HFFc6 (cell line): ENCODE measurements at places on chromosomes 3 and 15. TPM values are rescaled to one million over a fixed set of nuclear protein-coding genes. Genes with fewer than 3 reads are reported as not detected.

- peak; percentile 88 for DNase-seq
- H3K4me1 ChIP-seq: peaks cover 70% of the 10 kb centered on the region
- peak overlapping the region; percentile 77 for H3K27ac ChIP-seq
- H3K36me3 ChIP-seq: no peaks in the 10 kb centered on the region
- H3K27me3 ChIP-seq: peaks cover 2% of the 10 kb centered on the region
Measured at GRCh38 chr3:66047311-66048050, 8.8 kb upstream of the MAGI1 start.

DNA sequence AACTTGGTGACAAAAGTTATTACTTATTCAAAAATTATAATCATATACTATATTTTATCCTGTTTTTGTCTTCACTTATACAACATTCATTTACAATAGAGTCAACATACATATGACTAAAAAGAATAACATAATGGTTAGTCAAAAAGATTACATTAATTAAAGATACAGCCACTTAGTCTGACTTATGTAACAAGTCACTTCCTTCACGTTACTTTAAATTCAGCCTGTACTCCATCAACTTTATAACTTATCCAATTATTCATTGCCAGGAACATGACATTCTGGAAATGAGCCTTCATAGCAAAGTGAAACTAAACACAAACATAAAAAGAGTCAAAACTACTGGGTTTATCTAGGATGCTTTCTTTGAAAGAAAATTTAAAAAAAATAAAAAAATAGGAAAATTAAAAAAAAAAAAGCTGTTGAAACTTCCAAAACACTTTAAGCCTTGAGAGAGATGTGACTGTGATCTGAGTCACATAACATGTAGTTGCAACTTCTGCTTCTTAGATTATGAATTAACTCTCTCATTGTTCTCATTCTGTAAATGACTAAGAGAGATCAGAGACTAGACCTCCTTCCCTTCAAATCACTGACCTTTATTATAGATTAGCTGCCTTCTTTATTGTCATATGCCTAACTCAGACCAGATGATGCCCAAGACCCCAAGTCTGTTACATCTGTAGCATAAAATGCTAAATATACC is 107.8 kb downstream of the MYRIP start:
- peak overlapping the region; percentile 62 for H3K4me3 ChIP-seq
- no peaks in the 10 kb centered on the region for H3K36me3 ChIP-seq
- H3K27ac ChIP-seq: peak overlapping the region; percentile 16; the same call in 1 of the 2 replicates
- DNase-seq: peak; percentile 46
- H3K27me3 ChIP-seq: no peaks in the 10 kb centered on the region

- H3K36me3 ChIP-seq: no peaks in the 10 kb centered on the region
- H3K4me3 ChIP-seq: no peak overlapping the region
- no peak overlapping the region for H3K27ac ChIP-seq
- peaks cover 2% of the 10 kb centered on the region; the same call in 1 of the 2 replicates for H3K27me3 ChIP-seq
- no peaks in the 10 kb centered on the region for H3K4me1 ChIP-seq
Measured at GRCh38 chr15:91261345-91261744, 161.3 kb downstream of the SV2B start.

DNA sequence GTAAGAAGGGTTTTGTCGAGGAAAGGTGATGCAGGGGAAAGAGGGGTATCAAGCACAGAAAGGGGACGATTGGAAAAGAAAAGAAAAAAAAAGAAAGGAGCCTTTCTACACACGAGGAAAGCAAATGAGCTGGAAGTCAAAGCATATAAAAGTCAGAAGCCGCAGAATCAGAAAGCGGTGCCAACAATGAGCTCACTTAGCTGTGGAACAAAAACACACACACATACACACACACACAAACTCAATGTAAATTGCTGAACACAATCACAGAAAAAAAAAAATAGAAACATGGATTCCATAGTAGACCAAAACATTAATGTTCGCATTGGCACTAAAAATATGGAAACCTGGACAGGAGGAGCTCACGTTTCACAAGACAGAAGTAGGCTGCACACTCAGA is 63.4 kb upstream of the FEZF2 start:
- no peaks in the 10 kb centered on the region for H3K4me1 ChIP-seq
- peaks cover 15% of the 10 kb centered on the region for H3K27me3 ChIP-seq
- H3K27ac ChIP-seq: no peak overlapping the region
- H3K4me3 ChIP-seq: no peak overlapping the region
- H3K36me3 ChIP-seq: no peaks in the 10 kb centered on the region

- no peak overlapping the region for H3K27ac ChIP-seq
- H3K27me3 ChIP-seq: peaks cover 9% of the 10 kb centered on the region; the same call in 1 of the 2 replicates
- H3K4me3 ChIP-seq: no peak overlapping the region
- DNase-seq: no peak
Measured at GRCh38 chr15:100099976-100100375, 241.8 kb downstream of the ADAMTS17 start.

GRCh38 chr3:62119139-62119538 is 254.2 kb downstream of the FEZF2 start:
- peaks cover 7% of the 10 kb centered on the region; the same call in 1 of the 2 replicates for H3K36me3 ChIP-seq
- no peak overlapping the region for H3K4me3 ChIP-seq
- DNase-seq: no peak
- no peaks in the 10 kb centered on the region; the same call in 1 of the 2 replicates for H3K27me3 ChIP-seq

DNA sequence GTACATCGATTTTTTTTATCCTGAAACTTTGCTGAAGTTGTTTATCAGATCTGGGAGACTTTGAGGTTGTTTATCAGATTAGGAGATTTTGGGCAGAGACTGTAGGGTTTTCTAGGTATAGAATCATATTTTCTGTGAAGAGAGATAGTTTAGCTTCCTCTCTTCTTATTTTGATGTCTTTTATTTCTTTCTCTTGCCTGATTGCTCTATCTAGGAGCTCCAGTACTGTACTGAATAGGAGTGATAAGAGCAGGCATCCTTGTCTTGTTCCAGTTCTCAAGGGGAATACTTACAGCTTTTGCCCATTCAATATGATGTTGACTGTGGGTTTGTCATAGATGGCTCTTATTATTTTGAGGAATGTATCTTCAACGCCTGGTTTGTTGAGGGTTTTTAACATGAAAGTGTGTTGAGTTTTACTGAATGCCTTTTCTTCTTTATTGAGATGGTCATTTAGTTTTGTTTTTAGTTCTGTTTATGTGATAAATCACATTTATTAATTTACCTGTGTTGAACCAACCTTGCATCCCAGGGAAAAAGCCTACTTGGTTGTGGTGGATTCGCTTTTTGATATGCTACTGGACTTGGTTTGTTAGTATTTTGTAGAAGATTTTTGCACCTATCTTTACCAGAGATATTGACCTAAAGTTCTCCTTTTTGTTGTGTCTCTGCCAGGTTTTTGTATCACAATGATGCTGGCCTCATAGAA is 14.9 kb upstream of the DNAAF4 start:
- H3K27me3 ChIP-seq: peaks cover 5% of the 10 kb centered on the region
- no peak for DNase-seq
- H3K4me1 ChIP-seq: no peaks in the 10 kb centered on the region
- H3K27ac ChIP-seq: no peak overlapping the region

GRCh38 chr15:65081270-65081669 is 4.7 kb downstream of the KBTBD13 start:
- H3K36me3 ChIP-seq: no peaks in the 10 kb centered on the region
- H3K27me3 ChIP-seq: peaks cover 40% of the 10 kb centered on the region
- no peak for DNase-seq
- H3K4me3 ChIP-seq: no peak overlapping the region
- peaks cover 16% of the 10 kb centered on the region for H3K4me1 ChIP-seq

GRCh38 chr3:167350245-167350862 is 29.7 kb downstream of the ZBBX start:
- no peak overlapping the region for H3K4me3 ChIP-seq
- H3K27ac ChIP-seq: no peak overlapping the region
- peaks cover 1% of the 10 kb centered on the region; the same call in 1 of the 2 replicates for H3K27me3 ChIP-seq
- H3K36me3 ChIP-seq: peaks cover 8% of the 10 kb centered on the region; the same call in 1 of the 2 replicates

DNA sequence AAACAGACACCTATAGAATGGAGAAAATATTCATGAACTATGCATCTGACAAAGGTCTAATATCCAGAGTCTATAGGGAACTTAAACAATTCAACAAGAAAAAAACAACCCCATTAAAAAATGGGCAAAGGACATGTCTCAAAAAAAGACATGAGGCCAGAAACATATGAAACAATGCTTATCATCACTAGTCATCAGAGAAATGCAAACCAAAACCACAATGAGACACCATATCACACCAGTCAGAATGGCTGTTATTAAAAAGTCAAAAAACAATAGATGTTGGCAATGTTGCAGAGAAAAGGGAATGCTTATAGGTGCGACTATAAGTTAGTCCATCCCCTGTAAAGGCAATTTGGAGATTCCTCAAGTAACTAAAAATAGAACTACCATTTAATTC is 11.4 kb upstream of the HDGFL3 start:
- H3K27me3 ChIP-seq: peaks cover 4% of the 10 kb centered on the region
- H3K4me1 ChIP-seq: no peaks in the 10 kb centered on the region
- no peak for DNase-seq
- H3K4me3 ChIP-seq: no peak overlapping the region
- no peaks in the 10 kb centered on the region for H3K36me3 ChIP-seq

DNA sequence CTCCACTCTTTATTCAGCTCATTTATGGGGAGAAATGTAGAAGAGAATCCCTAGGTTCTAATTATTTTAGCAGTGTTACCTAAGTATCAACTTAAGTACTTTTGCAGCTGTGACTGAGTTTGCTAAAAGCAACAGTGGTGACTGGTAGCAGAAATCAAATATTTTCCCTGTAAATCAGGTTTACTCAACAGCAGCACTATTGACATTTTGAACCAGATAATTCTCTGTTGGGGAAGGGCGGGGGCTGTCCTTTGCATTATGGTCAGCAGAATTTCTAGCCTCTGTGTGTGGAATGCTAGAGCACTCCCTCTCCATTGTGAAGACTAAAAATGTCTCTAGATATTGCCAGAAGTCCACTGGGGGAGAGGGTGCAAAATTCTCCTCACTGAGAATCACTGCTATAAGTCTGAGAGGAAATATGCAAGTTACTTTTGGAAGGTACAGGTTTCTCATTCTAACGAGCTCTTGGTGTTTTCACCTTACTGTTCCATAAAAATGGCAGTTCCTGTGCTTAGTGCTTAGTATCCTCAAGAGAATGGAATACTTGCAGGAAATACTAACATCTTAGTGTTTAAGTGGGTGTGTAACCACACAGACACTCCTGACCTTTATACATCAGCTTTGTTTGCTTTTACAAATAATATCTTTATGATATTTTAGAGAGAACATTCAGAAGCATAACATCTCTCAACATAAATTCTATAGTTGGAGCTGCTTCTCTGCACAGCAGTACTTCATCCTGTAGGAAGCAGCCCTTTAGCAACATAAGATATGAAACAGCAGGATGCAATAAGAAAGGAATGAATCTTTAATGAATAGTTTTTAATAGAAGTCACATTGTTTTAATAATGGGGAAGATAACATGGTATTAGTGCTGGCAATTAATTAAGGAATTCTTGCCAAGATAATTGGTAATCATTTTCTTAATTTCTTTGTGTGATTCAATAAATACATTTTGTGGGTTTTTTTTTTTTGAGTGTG is 246.5 kb upstream of the GOLIM4 start:
- DNase-seq: no peak
- H3K4me3 ChIP-seq: no peak overlapping the region
- H3K27me3 ChIP-seq: no peaks in the 10 kb centered on the region
- H3K27ac ChIP-seq: no peak overlapping the region
- H3K4me1 ChIP-seq: no peaks in the 10 kb centered on the region; the same call in 1 of the 2 replicates

SCN5A gene
- total RNA-seq: 0.28 TPM in 1 of 2 replicates, not detected in the other

DLL4 gene
- 0.10 TPM in 1 of 3 replicates, not detected in the others for total RNA-seq

BLM gene
- total RNA-seq: 2.6 to 6.1 TPM (median 5.3 TPM) in 3 replicates

C2CD4A gene
- not detected in 3 replicates for total RNA-seq

ZDHHC19 gene
- total RNA-seq: not detected in 3 replicates

COL6A5 gene
- total RNA-seq: not detected in 3 replicates

KCNMB3 gene
- 0.26 to 0.53 TPM (median 0.51 TPM) in 3 replicates for total RNA-seq

TATDN2 gene
- 26.2 to 33.2 TPM (median 28.5 TPM) in 3 replicates for total RNA-seq

SYNM gene
- total RNA-seq: 4.6 to 7.3 TPM (median 4.9 TPM) in 3 replicates

CCR9 gene
- not detected in 2 replicates for total RNA-seq

SCN11A gene
- not detected in 3 replicates for total RNA-seq

CHDH gene
- total RNA-seq: not detected in 3 replicates
